A549 treated with Hydrocortisone at 1 μM for 4 hours (cell line): ENCODE measurements at places on chromosomes 1 and 21. TPM values are rescaled to one million over a fixed set of nuclear protein-coding genes. Genes with fewer than 3 reads are reported as not detected.

HPDL gene
- 2.4 to 3.9 TPM (median 3.6 TPM) in 5 replicates for total RNA-seq

LCE3D gene
- total RNA-seq: 2.6 to 3.6 TPM (median 3.1 TPM) in 5 replicates

TMEM200B gene
- total RNA-seq: 0.08 to 0.20 TPM (median 0.08 TPM) in 5 replicates

LCE2B gene
- total RNA-seq: not detected in 5 replicates

C1orf167 gene
- not detected in 5 replicates for total RNA-seq

CRYAA gene
- total RNA-seq: not detected in 5 replicates

UTS2 gene
- total RNA-seq: not detected in 5 replicates

FASLG gene
- total RNA-seq: not detected in 5 replicates

COL11A1 gene
- 1.1 to 3.0 TPM (median 2.6 TPM) in 5 replicates for total RNA-seq

FCRL4 gene
- not detected in 5 replicates for total RNA-seq

KHDC4 gene
- total RNA-seq: 20.0 to 23.2 TPM (median 22.2 TPM) in 5 replicates
